Osteoblast (primary cell): ENCODE measurements at places on chromosomes 4 and X. TPM values are rescaled to one million over a fixed set of nuclear protein-coding genes. Genes with fewer than 3 reads are reported as not detected.

DNA sequence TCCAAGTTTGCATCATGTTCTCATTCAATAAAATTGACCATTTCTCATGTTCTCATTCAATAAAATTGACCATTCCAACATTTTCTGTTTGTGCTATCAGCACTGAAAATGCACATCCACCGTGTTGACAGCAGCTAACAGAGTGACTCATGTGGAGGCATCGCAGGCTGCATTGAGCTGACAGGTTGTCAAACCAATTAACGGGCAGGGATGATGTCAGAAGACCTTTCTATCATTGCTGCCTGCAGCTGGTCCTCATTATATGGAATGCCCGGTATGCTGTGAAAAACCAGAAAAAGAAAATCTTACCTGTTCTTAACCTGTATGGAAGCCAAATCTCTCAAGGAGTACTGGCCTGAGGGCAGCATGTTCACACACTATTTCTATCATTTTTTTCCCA is 202.0 kb downstream of the SMIM20 start:
- no peak for DNase-seq
- H3K27ac ChIP-seq = no peak overlapping the region
- H3K4me3 ChIP-seq = no peak overlapping the region
- no peaks in the 10 kb centered on the region for H3K36me3 ChIP-seq
- H3K4me1 ChIP-seq = no peaks in the 10 kb centered on the region
- peaks cover 16% of the 10 kb centered on the region for H3K27me3 ChIP-seq

DNA sequence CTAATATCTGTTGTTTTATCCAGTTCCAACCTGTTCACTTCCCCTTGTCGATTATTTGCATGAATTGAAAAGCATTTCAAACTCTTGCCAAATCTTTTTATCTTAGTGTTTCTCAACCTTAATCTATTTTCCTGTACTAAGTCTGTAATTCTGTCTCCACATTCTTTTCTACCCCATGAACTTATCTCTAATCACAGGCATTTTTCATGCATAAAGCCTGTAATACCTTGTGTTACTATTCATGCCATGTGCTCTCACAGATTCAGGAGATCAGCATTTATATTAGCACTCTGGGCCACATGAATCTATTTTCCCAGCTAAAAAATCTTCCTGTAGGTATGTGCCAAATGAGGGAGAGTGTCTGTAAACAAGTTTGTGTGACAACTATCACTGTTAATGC is 1360.9 kb downstream of the STIM2 start:
- H3K4me3 ChIP-seq = no peak overlapping the region
- H3K36me3 ChIP-seq = no peaks in the 10 kb centered on the region
- H3K27ac ChIP-seq = no peak overlapping the region
- H3K4me1 ChIP-seq = no peaks in the 10 kb centered on the region

DNA sequence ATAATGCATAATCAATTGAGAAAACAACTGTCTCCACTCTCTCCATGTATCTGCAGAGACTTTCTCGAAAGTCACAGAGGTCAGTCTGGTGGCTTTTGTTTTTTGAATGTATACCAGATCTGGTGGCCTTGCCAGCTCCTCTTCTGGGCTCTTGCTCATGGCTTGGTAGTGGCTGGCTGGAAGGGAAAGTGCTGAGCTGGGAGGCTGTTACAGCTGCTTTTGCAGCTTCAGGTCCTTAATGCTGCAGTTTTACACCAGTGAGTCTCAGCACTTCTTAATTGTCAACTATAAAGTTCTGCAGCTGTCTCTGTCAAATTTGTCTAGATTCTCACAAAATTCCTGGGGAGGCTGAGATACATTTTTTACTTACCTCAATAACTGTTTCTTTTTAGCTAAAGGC is 390.0 kb downstream of the GRXCR1 start:
- H3K27ac ChIP-seq = no peak overlapping the region
- no peaks in the 10 kb centered on the region for H3K4me1 ChIP-seq
- no peaks in the 10 kb centered on the region for H3K27me3 ChIP-seq
- H3K36me3 ChIP-seq = no peaks in the 10 kb centered on the region
- DNase-seq = no peak
- no peak overlapping the region for H3K4me3 ChIP-seq

- DNase-seq = no peak
- no peaks in the 10 kb centered on the region for H3K36me3 ChIP-seq
- no peaks in the 10 kb centered on the region for H3K4me1 ChIP-seq
Measured at GRCh38 chr4:111712093-111712677, 433.1 kb upstream of the FAM241A start.

- H3K4me1 ChIP-seq = no peaks in the 10 kb centered on the region
- no peaks in the 10 kb centered on the region for H3K36me3 ChIP-seq
- H3K4me3 ChIP-seq = no peak overlapping the region
- no peak overlapping the region for H3K27ac ChIP-seq
- DNase-seq = no peak
Measured at GRCh38 chrX:68807818-68808217, 21.0 kb upstream of the EFNB1 start.

DNA sequence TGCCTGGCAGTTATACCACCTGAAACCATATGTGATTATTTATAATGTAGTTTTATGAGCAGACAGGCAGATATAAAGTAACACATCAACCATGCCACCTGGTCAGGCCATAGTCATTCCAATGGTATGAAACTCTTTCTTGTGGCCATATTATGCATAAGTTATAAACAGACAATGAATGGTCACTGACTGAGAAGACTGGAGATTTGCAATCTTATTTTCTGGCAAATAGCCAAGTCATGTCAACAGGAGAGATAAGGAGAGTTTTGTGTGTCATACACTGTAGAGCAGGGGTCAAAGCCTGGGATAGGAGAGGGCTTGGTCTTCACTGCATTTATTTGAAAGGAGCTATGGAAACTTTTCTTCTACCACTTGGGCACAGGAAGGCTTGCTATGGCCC is 29.5 kb downstream of the SORBS2 start:
- H3K36me3 ChIP-seq = no peaks in the 10 kb centered on the region
- no peak overlapping the region for H3K27ac ChIP-seq
- H3K4me1 ChIP-seq = peaks cover 15% of the 10 kb centered on the region
- no peak overlapping the region for H3K4me3 ChIP-seq
- no peaks in the 10 kb centered on the region for H3K27me3 ChIP-seq

- no peak overlapping the region for H3K27ac ChIP-seq
- DNase-seq = no peak
- no peaks in the 10 kb centered on the region for H3K36me3 ChIP-seq
- H3K27me3 ChIP-seq = no peaks in the 10 kb centered on the region
- H3K4me1 ChIP-seq = no peaks in the 10 kb centered on the region
- H3K4me3 ChIP-seq = no peak overlapping the region
Measured at GRCh38 chr4:40228497-40229365, 31.9 kb downstream of the RHOH start.

- H3K4me1 ChIP-seq = peaks cover 12% of the 10 kb centered on the region
- no peaks in the 10 kb centered on the region for H3K36me3 ChIP-seq
Measured at GRCh38 chr4:168131196-168131595, 38.9 kb downstream of the ANXA10 start.

DNA sequence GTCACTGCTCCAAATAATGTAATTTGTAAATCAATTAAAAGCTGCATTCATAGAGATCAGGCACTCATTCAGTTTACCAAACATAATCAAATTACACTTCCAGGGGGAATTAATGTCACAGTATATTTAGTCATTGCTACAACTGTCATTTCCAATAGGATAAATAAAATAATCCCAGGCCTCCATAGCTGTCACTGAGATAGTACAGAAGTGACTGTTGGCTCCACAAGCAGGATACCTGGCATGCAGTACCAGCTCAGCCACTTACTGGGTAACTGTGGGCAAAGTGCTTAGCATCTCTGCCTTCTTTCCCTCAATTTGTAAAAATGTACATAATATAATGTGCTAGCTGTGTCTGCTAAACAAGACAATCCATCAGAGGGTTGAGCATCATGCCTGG is 128.1 kb downstream of the CAMK2D start:
- no peaks in the 10 kb centered on the region for H3K27me3 ChIP-seq
- H3K27ac ChIP-seq = no peak overlapping the region
- H3K4me3 ChIP-seq = no peak overlapping the region
- no peak for DNase-seq
- peaks cover 42% of the 10 kb centered on the region for H3K4me1 ChIP-seq

- H3K36me3 ChIP-seq = no peaks in the 10 kb centered on the region
- no peaks in the 10 kb centered on the region for H3K4me1 ChIP-seq
- DNase-seq = no peak
- H3K27me3 ChIP-seq = peaks cover 2% of the 10 kb centered on the region
- H3K27ac ChIP-seq = no peak overlapping the region
Measured at GRCh38 chr4:24287096-24287495, 297.3 kb downstream of the DHX15 start.

DNA sequence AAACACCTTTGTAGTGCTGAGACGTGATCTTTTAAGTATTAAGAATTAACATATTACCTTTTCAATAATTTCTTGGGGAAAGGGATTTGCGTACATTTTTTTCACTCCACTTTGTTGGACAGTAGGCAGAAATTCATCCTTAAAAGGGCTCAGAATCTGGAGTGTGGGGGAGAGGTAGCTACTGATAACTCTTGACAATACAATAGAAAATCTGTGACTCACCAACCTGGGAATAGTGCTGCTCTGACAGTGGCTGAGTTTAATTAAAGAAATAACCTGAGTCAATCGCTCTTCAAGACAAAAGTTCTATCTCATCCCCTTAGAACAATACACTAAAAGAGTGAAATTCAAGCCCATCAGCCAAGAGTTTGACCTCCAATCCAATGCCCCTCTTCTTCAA is 60.2 kb downstream of the SLC9A7 start:
- no peaks in the 10 kb centered on the region for H3K4me1 ChIP-seq
- H3K27ac ChIP-seq = no peak overlapping the region
- no peaks in the 10 kb centered on the region for H3K27me3 ChIP-seq

DNA sequence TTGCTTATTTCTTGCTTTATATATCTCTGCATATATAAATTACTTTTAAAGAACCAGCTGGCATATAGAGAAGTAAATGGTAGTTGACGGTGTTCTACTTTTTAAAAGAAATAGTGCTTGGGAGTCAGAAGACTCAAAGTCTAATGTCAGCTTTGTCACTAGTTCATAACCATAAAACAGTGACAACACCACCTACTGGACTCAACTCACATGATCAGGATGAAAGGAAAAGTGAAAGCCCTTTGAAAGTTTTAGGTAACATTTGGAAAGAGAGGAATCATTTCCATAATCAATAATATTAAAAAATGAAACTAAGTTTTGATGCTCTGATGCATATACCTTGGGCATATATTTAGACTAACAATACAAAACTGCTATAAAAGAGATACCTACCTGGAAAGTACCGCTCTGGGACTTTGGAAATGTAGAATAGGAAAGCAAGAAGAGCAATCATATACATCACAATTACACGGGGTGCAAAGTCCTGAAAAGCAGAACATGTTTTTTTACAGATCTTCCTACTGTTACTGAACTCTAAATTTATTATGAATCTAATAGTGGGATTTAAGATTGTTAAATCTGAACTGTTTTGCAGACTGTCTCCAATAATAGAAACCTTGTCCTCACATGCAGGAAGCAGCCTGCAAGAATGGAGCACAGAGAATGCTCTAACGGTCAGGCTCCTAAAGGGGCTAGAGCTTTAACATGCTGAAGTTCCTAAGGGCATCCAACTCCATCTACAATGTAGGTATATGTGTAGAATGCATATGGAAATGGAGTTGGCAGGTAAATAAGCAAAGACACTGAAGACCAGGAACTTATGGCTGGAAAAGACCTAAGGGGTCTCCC is 15.6 kb downstream of the PAQR3 start:
- H3K4me3 ChIP-seq = no peak overlapping the region
- peaks cover 9% of the 10 kb centered on the region for H3K4me1 ChIP-seq
- H3K36me3 ChIP-seq = no peaks in the 10 kb centered on the region
- H3K27me3 ChIP-seq = no peaks in the 10 kb centered on the region

DNA sequence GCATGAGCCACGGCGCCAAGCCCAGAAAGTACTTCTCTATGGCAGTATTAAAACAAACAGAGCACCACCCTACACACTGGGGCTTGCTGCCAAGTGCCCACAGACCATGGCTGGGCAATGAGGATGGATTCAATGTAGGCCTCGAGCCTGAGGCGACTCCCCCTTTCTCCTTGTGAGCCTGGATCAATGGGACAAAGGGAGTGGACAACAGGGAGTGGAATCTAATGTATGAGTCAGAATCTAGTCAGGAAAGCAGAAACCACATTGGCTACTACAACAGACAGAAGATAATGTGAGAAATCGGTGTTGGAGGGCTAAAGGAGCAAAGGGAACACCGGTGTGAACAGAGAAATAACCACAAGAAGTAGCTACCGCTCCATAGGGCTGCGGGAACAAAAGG is 37.7 kb upstream of the OCIAD2 start:
- H3K27me3 ChIP-seq = peaks cover 8% of the 10 kb centered on the region
- H3K36me3 ChIP-seq = no peaks in the 10 kb centered on the region
- H3K27ac ChIP-seq = no peak overlapping the region

- H3K27ac ChIP-seq = no peak overlapping the region
- H3K4me1 ChIP-seq = peaks cover 2% of the 10 kb centered on the region
- DNase-seq = peak; percentile 65
- H3K27me3 ChIP-seq = no peaks in the 10 kb centered on the region
- no peaks in the 10 kb centered on the region for H3K36me3 ChIP-seq
Measured at GRCh38 chrX:121308276-121308805, 260.9 kb downstream of the GLUD2 start.

GRCh38 chr4:7073526-7074390 is 5.9 kb upstream of the GRPEL1 start:
- H3K36me3 ChIP-seq = no peaks in the 10 kb centered on the region
- no peak overlapping the region for H3K27ac ChIP-seq
- H3K4me3 ChIP-seq = no peak overlapping the region
- DNase-seq = peak; percentile 93
- H3K27me3 ChIP-seq = peaks cover 4% of the 10 kb centered on the region

GRCh38 chr4:30754021-30754420 is 33.9 kb downstream of the PCDH7 start:
- H3K27me3 ChIP-seq = no peaks in the 10 kb centered on the region
- peaks cover 4% of the 10 kb centered on the region for H3K4me1 ChIP-seq
- no peaks in the 10 kb centered on the region for H3K36me3 ChIP-seq
- DNase-seq = no peak
- no peak overlapping the region for H3K27ac ChIP-seq
- H3K4me3 ChIP-seq = no peak overlapping the region

DNA sequence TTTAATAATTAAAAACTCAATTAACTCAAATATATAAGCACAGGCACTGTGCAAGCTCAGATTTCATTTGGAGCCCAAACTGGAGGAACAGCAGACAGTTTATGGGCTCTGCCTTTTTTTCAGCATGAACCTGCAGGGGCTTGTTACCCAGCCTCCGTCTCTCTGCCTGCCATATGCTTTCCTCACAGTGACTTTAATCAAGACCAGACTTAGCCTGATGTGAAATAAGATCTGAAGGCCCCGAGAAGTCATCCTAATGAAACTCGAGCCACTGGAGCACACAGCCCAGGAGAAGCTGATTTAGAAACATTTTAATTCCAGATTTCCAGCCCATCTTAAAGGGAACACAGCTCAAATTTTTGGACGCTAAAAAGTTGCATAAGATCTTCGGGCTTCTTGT is 55.6 kb downstream of the SPATA18 start:
- H3K4me1 ChIP-seq = peaks cover 11% of the 10 kb centered on the region
- no peak overlapping the region for H3K27ac ChIP-seq
- H3K36me3 ChIP-seq = no peaks in the 10 kb centered on the region

DOCK11 gene
- 26.4 and 29.5 TPM in 2 replicates for total RNA-seq

PPP4R3C gene
- total RNA-seq = not detected in 2 replicates
